ENCODE measurements at places on chromosomes 3 and 15.

DNA sequence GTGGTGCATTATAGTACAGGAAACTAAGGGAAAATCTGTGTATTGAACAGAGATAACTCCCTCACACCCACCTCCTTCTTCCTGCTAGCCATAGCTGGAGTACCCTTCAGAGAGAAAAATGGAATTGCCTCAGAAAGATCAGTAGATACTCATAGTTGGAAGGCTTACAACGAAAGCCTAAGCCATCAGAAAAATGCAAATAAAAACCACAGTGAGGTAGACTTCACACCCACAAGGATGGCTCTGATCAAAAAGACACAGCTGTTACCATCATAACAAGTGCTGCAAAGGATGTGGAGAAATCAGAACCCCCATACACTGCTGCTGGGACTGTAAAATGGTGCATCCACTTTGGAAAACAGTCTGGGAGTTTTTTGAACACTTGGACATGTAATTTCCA lies 7.4 kb upstream of the DLG1 start:
- no peak for DNase-seq

- peak; percentile 48 for DNase-seq
These were observed 22.2 kb downstream of the EPHB3 start for GRCh38 chr3:184583578-184584451.

- no peak for DNase-seq
These were observed 64.5 kb upstream of the KLF13 start for GRCh38 chr15:31262143-31262530.

DNA sequence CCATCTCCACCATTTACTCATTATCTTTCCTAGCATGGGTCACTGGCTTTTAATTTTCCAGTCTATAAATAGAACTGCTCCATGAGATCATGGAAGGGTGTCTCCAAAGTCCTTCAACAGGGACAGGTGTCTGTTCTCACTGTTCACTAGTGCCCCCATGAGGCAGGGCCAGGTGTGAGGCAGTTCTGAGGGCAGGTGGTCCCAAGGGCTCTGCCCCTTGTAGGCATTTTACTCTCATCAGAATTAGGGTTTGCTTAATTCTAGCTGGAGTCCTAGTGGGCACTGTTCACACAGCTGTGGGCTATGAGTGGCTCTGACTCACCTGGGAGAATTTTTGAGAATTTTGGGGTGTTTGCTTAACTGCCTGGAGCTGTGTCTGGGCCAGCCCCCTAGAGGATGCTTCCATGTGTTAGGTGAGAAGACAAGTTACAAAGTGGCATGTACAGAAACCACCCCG lies 248.0 kb upstream of the LYSMD4 start:
- no peak for DNase-seq

- no peak for DNase-seq
These were observed 125.6 kb upstream of the RASGRP1 start for GRCh38 chr15:38690216-38690615.

DNA sequence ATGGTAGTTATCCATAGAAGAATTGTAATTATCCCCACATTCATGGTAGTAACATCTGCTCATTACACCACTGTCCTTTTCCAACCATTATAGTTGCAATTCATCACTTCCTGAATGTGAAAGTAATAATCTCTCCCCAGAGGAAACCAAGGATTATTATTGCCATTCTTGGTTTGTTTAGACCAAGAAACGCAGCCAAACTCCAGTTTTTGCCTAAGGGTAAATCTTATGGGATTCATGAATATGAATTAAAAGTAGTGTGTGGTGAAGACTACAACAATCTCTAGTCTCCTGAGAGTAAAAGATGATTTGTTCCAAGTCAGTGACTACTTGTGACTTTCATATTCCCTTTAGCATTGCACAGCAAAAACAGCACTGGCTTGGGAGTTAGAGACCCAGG lies 45.7 kb upstream of the ABI3BP start:
- DNase-seq = no peak

DNA sequence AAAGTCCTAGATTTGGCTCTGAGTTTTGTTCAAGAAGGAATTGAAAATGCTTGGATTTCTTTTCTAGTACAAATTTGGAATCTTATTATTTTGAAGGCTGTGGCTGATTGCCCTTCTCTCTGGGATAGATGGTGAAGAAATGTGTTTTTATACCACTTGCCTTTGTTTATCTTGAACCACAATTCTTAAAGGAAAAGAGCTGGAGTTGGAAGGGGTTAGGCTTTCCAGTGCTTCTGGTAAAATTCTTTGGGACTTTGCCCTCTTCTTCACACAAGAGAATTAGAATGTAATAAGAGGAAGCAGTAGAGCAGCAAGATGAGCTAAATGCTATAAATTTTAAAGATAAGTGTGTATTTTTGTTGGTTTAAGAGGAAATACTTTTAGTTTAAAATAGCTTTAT lies 65.8 kb downstream of the COL6A5 start:
- DNase-seq = no peak

- no peak for DNase-seq
These were observed 698.4 kb upstream of the CCDC54 start for GRCh38 chr3:106678657-106679390.

- no peak for DNase-seq
These were observed 6.7 kb downstream of the MYH15 start for GRCh38 chr3:108503722-108504121.

DNA sequence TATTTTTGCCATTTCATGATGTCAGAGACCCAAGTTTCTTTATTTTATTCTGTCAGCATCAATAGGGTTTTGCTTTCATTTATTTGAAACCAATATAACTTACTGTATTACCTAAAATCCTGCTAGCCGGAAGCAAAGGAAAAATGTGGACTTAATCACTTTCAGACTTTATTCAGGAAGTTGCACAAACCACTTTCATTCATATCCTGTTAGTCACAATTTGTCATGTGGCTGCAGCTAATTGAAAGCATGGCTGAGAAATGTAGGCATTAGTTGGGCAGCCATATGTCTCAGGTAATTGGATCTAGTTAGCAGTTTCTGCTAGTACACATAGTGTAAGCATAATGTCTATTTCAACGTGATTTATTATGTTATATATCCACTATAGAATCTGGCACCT lies 462.3 kb upstream of the SGO1 start:
- DNase-seq = no peak

- DNase-seq = no peak
These were observed 160.6 kb upstream of the POU1F1 start for GRCh38 chr3:87436781-87437543.

- no peak for DNase-seq
These were observed 894 bp upstream of the ANKRD63 start for GRCh38 chr15:40283615-40284300.

GRCh38 chr3:13004376-13004775 lies 68.9 kb downstream of the IQSEC1 start:
- DNase-seq = no peak

DNA sequence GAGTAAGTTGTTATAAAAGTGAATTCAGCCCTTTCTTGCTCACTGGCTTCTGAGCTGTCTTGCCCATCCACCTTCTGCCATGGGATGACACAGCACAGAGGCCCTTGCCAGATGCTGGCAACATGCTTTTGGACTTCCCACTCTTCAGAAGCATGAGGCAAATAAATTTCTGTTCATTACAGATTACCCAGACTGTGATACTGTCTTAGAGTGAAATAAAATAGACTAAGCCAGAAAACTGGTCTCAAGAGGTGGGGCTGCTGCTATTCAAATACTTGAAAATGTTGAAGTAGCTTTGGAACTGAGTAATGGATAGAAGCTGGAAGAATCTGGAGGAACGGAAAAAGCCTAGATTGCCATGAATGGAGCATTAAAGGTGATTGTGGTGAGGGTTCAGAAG lies 170.4 kb downstream of the ZMAT3 start:
- DNase-seq = no peak

- DNase-seq = no peak
These were observed 30.1 kb upstream of the MANF start for GRCh38 chr3:51354731-51355615.

DNA sequence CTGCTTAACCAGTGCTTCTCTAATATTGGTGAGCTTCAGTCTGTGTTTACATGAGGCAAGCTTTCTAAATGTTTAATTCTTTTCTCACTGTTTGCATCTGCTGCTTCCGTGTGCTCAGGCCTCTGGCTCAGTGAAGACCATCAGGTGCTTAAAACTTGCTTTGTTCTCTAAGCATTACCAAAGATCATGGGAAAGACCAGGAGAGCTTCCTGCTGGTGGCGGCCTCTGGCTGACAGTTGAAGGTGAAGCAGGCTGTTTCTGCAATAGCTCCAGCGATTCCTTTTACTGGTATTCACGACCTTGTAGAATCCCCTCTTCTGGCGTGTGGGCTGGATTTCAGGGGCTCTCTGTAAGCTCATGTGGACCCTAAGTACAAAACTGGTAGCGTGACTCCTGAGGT lies 45.1 kb downstream of the EDEM1 start:
- DNase-seq = no peak

GRCh38 chr15:25501828-25502446 lies 63.1 kb upstream of the UBE3A start:
- DNase-seq = no peak

DNA sequence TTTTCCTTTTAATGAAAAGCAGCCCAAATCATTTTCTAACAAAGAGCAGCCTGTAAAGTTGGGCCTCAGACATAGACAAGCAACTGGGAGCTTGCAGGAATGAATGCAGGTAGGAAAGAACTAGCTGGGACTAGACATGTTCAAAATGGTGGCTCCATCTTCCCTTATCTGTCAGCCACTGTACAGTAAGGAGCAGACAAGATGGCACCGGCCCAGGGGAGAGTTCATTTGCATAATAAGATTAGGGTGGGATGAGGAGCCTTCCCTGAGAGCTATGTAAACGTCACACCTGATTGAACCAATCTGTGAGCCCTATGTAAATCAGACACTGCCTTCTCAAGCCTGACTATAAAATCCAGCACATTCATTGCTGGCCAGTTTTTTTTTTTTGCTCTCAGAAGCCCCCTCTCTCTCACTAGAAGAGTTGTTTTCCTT lies 59.7 kb upstream of the GK5 start:
- DNase-seq = no peak

GRCh38 chr3:25527336-25527735 lies 99.3 kb downstream of the RARB start:
- no peak for DNase-seq

GRCh38 chr15:90496791-90497190 lies 32.9 kb upstream of the CRTC3 start:
- no peak for DNase-seq

- no peak for DNase-seq
These were observed 236.9 kb upstream of the ICE2 start for GRCh38 chr15:60715859-60716258.

DNA sequence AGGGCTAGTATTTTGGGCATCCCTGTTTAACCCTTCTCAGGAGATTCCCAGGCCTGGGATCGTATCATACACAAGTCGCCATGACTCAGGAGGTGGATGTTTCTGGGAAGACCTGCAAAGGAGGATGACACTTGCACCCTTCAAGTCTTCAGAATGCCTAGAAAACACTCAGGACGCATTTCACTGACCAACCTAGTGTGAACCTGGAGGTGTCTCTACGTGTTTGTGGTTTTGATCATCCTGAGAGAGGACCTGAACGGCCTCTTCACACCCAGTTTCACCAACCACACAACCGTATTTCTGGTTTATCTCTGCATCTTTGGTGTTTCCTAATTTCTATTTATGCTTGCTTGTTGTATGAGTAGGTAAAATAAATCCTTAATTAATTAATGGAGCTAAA lies 2.8 kb upstream of the CLDND1 start:
- no peak for DNase-seq

DNA sequence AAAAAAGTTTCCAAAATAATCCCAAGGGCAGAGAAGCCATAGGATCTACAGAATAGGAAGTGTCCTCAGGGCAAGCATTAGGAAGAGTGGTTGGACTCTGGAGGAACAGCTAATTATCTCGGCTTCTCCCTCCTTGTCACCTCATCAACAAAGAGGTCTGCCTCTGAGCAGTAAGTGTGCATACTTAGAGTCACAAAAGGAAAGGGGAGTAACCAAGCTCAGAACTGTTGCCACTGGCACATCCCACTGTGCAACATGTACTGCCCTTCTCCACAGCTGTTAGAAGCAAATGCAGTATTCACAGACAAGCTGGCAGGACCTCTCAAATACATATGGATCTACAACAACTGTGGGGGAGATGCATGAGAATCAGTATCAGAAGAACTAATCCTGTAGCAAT lies 31.5 kb downstream of the NGLY1 start:
- no peak for DNase-seq

DNA sequence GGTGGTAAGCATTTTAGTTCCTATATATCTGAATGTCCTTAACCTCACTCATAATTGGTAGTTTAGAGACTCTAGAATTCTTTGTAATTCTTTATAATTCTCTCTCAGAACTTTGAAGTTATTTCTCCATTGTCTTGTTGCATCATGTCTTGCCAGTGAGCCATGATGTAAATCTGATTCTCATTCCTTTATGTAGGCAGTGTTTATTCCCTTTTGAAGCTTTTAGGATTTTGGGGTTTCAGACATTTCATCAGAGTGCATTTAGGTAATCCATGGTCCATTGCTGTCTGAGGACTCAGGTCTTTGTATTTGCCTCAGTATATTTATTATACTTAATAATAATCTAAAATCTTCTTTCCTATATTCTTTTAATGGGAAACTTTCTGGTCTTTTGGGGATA lies 20.6 kb downstream of the CMC1 start:
- DNase-seq = no peak

DNA sequence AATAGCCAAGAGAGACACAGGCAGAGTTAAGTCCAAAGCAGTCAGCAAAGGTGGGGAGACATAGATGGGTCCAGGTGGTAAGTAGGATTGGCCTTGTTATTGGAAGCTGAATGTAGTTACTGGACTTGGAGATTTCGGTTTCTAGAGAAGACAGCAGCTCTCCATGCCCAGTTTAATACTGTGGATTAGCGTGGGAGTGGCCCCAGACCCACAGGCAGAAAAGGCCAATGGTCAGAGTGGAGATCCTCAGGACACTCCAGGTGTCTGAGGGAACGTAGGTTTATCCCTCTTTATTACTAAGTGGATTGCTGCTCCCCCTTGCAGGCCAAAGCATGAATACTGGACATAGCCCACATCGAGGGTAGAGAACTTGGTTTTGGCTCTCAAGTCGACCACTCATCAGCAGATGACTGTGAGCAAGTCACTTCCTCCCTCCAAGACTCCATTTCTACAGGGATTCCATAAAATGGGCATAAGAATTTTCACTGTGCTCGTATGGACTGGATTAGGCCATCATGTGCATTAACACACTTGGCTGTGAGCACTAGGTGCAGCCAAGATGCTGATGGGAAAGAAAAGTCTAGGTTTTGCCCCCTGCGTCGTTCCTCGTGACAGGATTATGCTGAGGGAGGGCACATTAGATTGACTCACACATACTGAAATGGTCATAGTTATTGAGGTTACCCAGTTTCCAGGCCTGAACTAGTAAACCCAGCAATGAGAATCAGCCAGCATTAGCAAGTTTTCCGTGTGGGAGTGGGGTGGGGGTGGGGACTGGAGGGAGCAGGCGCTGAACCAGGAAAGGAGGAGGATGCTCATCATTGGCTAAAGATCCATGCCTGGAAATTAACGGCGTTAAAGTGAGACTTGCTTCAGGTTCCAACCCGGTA lies 225.2 kb upstream of the TPRG1 start:
- no peak for DNase-seq

- DNase-seq = no peak
These were observed 58.8 kb downstream of the ASB7 start for GRCh38 chr15:100661156-100661555.

Data from hippocampal formation (tissue), 2 donors.